ENCODE measurements at places on chromosomes 13 and 19. TPM values are rescaled to one million over a fixed set of nuclear protein-coding genes. Genes with fewer than 3 reads are reported as not detected.
A peak's percentile ranks its signal among the peaks of the same experiment; 100 is the strongest.

Gene RDH8
- not detected for total RNA-seq

Gene ZNF562
- total RNA-seq: 14.8 TPM

Gene CEACAM6
- total RNA-seq: 0.26 TPM

Gene ERICH4
- total RNA-seq: not detected

DNA sequence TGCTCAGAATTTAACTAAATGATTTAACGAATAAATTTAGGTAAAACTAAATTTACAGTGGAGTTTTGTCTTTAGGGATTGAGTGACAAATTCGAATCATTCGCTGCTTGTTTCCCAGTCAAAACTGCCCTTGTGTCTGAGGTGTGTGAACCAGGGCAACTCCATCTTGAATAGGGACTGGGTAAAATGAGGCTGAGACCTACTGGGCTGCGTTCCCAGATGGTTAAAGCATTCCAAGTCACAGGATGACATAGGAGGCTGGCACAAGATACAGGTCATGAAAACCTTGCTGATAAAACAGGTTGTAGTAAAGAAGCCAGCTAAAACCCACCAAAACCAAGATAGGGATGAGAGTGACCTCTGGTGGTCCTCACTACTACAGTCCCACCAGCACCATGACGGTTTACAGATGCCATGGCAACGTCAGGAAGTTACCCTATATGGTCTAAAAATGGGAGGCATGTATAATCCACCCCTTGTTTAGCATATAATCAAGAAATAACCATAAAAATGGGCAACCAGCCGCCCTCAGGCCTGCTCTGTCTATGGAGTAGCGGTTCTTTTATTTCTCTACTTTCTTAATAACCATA is 10.2 kb upstream of the ANKRD10 start:
- peaks cover 15% of the 10 kb centered on the region for H3K4me1 ChIP-seq
- H3K27ac ChIP-seq: no peak overlapping the region
- no peaks in the 10 kb centered on the region for H3K27me3 ChIP-seq
- H3K4me3 ChIP-seq: no peak overlapping the region

DNA sequence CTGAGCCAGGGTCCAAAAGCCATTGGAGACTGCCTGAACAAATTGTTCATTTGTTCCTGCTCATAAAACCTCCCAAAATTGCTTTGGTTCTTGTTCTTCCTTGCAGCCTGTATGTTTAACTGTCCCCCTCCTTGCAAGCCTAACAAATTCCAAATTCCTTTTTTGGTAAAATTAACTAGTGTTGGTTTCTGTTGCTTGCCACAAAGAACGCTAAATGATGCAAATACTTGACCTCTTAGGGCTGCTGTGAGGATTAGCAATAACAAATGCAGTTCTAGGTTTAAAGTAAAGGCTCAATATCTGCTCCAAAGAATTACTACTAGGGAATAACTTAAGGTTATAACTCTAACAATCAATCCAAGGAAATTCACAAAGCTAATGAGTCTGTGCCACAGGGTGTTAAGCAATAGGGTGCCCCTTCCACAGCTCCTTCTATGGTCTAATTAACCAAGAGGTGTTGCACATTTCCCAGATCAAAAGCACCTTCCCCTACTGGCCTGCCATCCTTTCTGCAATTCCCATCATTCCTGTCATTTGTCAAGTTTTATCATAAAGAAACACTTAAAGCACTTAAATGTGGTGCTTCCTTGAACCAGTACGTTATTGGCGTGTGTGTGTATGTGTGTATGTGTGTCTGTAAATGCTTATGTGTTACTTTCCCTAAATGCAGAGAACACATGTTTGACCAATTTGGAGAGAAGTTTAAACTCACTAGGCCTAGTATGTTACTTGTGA is 110.2 kb downstream of the RAP2A start:
- H3K36me3 ChIP-seq: no peaks in the 10 kb centered on the region
- H3K27me3 ChIP-seq: no peaks in the 10 kb centered on the region
- no peaks in the 10 kb centered on the region for H3K4me1 ChIP-seq
- H3K27ac ChIP-seq: no peak overlapping the region

- DNase-seq: no peak
- no peak overlapping the region for H3K27ac ChIP-seq
- H3K4me1 ChIP-seq: no peaks in the 10 kb centered on the region
- H3K4me3 ChIP-seq: no peak overlapping the region
- no peaks in the 10 kb centered on the region for H3K36me3 ChIP-seq
These were observed 168.5 kb upstream of the OBI1 start for GRCh38 chr13:78827471-78827870.

GRCh38 chr13:99985886-99986527 is 4.4 kb downstream of the ZIC2 start:
- no peak overlapping the region for H3K4me3 ChIP-seq
- no peak for DNase-seq
- peaks cover 8% of the 10 kb centered on the region for H3K27me3 ChIP-seq

- H3K4me1 ChIP-seq: no peaks in the 10 kb centered on the region
- H3K36me3 ChIP-seq: no peaks in the 10 kb centered on the region
- no peak for DNase-seq
- H3K27ac ChIP-seq: no peak overlapping the region
- no peaks in the 10 kb centered on the region for H3K27me3 ChIP-seq
- no peak overlapping the region for H3K4me3 ChIP-seq
These were observed 211.3 kb upstream of the RFC3 start for GRCh38 chr13:33606692-33607091.

- no peaks in the 10 kb centered on the region for H3K27me3 ChIP-seq
- DNase-seq: no peak
- no peak overlapping the region for H3K27ac ChIP-seq
These were observed 1.4 kb downstream of the PEG3 start for GRCh38 chr19:56838909-56839651.

DNA sequence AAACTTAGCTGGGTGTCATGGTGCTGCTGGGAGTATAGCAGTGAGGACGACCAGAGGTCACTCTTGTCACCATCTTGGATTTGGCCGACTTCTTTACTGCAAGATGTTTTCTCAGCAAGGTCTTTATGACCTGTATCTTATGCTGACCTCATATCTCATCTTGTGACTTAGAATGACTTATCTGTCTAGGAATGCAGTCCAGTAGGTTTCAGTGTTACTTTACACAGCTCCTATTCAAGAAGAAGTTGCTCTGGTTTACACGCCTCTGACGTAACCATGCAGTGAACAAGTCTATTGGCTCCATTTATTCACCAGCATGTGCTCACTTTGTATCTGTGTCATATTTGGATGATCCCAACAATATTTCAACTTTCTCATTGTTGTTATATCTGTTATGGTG is 26.7 kb downstream of the ZNF850 start:
- H3K27ac ChIP-seq: no peak overlapping the region
- no peaks in the 10 kb centered on the region for H3K27me3 ChIP-seq
- no peaks in the 10 kb centered on the region for H3K4me1 ChIP-seq

DNA sequence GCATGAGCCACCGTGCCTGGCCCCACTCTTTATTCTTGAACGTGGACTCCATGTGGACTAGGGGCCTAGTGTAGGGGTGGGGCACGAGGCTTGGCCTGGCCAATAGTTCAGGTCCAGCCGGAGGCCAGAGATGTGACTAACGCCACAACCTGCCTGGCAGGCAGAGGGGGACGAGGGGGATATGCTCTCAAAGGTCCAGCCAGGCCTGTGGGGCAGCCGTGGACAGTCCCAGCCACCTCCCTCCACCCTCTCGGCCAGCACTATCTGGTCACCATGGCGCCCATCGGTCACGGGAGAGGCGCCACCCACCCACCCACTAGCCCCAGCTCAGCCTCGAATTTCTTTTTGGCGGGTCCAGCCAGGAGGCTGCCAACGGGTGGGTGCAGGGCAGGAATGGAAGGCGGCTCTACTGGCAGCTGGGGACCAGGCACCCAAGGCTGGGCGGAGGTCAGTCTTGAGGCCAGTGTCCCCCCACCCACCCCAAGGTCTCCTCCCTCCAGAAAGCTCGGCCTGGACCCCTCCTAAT is 2.2 kb upstream of the CERS1 start:
- H3K27ac ChIP-seq: no peak overlapping the region
- H3K36me3 ChIP-seq: 0 out of 2 replicates have a peak, but pooled peaks cover 2% of the 10 kb centered on the region
- no peak overlapping the region for H3K4me3 ChIP-seq
- no peaks in the 10 kb centered on the region for H3K4me1 ChIP-seq

DNA sequence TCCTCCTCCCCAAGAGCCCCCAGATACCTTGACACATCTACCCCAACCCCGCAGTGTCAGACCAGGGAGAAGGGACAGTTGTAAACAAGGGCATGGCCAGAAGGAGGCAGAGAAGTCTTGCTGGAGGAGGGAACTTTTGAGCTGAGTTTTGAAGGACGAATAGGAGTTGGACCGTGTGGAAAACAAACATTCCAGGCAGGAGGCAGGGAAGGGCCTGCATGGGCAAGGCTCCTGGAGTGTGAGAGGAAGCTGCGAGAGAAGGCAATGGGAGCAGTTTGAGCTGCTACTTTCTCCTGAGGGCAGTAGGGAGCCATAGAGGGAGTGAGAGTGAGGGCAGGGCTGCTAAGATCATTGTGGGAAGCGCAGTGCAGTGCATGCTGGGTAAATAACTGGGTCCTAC is 23.3 kb downstream of the IL12RB1 start:
- no peak overlapping the region for H3K4me3 ChIP-seq
- DNase-seq: no peak
- no peaks in the 10 kb centered on the region for H3K36me3 ChIP-seq
- H3K27me3 ChIP-seq: no peaks in the 10 kb centered on the region

GRCh38 chr13:46170687-46171086 is 11.3 kb downstream of the LCP1 start:
- peaks cover 29% of the 10 kb centered on the region for H3K36me3 ChIP-seq
- peaks cover 54% of the 10 kb centered on the region for H3K4me1 ChIP-seq
- H3K27me3 ChIP-seq: no peaks in the 10 kb centered on the region
- DNase-seq: no peak
- peak overlapping the region; percentile 71 for H3K27ac ChIP-seq
- peak overlapping the region; percentile 72 for H3K4me3 ChIP-seq

- no peak for DNase-seq
- H3K4me1 ChIP-seq: no peaks in the 10 kb centered on the region
- H3K27me3 ChIP-seq: no peaks in the 10 kb centered on the region
- no peak overlapping the region for H3K27ac ChIP-seq
- H3K36me3 ChIP-seq: no peaks in the 10 kb centered on the region
These were observed 22.6 kb downstream of the MCF2L start for GRCh38 chr13:112991609-112992008.

DNA sequence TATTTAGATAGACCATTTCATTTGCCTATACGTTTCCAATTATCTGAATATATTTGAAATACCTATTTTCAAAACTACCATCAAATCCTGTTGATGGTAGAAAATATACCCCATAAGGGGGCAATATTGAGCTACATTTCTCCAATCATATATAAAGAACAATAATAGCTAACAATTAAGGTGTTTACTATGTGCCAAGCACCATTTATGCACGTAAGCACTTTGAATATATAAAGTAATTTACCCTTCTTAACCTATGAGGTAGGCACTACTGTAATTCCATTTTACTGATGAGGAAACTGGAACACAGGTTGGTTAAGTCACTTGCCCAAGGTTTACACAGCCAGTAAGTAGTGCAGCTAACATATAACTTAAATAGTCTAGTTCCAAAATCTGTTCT is 79.2 kb downstream of the UBL3 start:
- H3K27me3 ChIP-seq: no peaks in the 10 kb centered on the region
- H3K4me1 ChIP-seq: no peaks in the 10 kb centered on the region
- H3K27ac ChIP-seq: no peak overlapping the region
- no peaks in the 10 kb centered on the region for H3K36me3 ChIP-seq

DNA sequence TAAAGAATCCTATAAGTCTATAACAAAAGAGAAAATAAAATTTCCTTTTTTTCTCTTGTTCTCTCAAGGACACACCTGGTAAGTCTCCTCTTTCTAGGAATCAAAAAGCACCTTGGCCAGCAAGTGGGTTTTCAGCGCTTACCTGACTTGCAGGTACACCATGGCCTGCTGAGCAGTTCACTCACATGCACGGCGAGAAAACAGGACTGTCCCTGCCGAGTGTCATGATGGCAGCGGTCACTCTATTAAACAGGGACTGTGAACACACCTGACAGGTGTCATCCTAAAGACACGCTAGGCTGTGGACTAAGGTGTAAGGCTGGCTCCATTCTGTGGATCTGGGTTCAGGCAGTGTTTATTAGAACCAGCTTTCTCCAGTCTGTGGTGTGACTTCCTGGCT is 170.2 kb downstream of the TEX29 start:
- no peaks in the 10 kb centered on the region for H3K4me1 ChIP-seq
- no peak overlapping the region for H3K4me3 ChIP-seq
- no peaks in the 10 kb centered on the region for H3K36me3 ChIP-seq
- no peak overlapping the region for H3K27ac ChIP-seq
- no peaks in the 10 kb centered on the region for H3K27me3 ChIP-seq

DNA sequence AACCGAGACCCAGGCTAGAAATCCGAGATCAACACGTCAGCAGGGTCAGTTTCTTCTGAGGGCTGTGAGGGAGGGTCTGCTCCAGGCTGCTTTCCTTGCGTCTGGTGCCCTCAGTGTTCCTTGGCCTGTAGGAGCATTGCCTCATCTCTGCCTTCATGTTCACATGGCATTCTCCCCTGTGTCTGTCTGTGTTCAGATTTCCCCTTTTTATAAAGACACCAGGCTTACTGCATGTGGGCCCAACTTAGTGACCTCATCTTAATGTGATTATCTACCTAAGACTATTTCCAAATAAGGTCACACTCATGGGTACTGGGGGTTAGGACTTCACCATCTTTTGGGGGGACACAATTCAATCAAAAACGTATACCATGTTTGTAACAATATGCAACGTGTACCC is 57.2 kb upstream of the C1QTNF9 start:
- H3K27ac ChIP-seq: no peak overlapping the region
- no peaks in the 10 kb centered on the region for H3K27me3 ChIP-seq
- H3K4me3 ChIP-seq: no peak overlapping the region

All from GM12878 (cell line).